ENCODE measurements at places on chromosomes 4 and X.

DNA sequence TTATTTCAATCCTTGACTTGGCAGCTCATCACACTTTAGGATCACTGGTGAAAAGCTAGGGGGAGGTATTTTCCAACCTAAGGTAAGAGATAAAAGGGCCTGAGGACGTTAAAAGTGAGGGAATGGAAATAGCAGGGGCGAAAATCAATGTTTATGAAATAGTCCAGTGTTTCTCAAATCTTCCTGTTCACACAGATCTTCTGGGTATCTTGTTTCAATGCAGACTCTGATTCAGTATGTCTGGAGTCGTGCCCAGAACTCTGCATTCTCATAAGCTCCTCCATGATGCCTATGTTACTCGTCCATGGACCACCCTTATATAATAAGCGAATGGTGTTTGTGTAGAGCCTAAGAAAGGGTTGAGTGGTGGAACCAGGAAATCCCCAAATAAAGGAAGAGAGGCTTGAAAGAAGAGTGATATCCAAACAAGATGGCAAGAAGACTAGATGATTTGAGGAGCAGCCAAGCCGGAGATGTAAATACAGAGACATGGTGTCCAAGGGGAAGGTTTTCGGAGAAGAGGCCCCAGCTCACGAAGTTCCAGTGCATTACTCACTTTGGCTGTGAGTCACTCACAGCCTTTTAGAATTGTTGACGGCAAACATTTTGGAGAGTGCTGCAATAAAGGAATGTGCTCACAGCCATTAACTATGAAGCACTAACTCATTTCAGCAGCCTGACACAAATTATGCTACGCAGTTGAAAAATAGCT is 215.6 kb upstream of the PPARGC1A start:
- DNase-seq, result no peak

DNA sequence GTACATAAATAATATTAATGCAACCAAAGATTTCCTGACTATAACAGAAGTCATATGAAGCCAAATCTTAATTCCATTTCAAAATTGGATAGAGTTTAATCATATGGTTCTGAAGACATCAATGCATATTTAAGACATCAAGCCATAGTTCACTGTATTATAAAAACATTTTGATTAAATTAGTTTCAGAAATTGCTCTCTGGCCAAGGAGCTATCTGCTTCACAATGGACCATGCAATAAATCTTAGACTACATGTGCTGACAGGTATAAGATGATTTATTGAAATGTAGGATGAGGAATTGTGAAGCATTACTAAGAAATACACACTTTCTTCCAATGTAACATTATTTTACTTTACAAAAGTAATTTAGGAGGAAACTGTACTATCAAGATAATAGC is 81.6 kb downstream of the MID1 start:
- DNase-seq, result no peak

GRCh38 chr4:168585168-168586091 is 88.6 kb downstream of the PALLD start:
- DNase-seq, result peak; percentile 13

- DNase-seq, result no peak
These were observed 44.1 kb downstream of the SLC39A8 start for GRCh38 chr4:102301167-102301566.

DNA sequence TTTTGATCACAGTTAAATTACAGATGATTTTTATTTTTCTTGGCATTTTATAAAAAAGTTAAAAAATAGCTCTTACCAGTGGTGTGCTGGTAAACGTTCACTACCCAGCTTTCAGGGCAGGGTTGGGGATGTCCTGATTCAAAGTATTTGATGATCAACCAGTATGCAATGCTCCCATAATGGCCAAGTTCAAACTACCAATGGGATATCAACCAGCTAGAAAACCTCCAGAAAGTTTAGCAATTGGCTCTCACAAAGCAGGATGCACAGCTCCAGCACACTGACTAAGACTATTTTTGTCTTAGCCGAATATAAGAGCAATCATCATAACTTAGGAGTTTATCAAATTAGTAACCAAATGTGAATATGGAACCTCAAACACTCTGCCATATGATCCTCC is 108.0 kb upstream of the PDE5A start:
- no peak for DNase-seq

GRCh38 chrX:139801397-139801813 is 93.4 kb upstream of the MCF2 start:
- no peak for DNase-seq

GRCh38 chr4:159416073-159416472 is 313.2 kb downstream of the RAPGEF2 start:
- DNase-seq, result no peak

DNA sequence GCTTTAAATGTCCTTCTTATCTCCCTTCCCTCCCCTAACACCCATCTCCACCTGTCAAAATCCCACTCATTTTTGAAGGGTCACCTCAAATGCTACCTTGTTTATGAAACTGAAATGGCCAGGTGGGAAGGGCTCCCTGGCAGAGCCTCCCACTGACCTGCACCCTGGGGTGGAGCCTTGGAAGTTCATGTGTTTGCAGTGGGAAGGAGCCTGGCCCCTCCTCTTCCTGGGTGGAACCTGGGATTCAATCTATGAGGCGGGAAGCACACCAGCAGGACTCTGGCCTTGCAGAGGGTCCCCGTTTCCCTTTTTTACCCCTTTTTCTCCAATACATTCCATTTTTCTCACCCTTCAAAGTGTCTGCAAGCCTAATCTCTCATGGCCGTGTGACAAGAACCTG is 197.4 kb downstream of the ENOX2 start:
- no peak for DNase-seq

- no peak for DNase-seq
These were observed 39.7 kb upstream of the SPRY1 start for GRCh38 chr4:123356921-123357320.

DNA sequence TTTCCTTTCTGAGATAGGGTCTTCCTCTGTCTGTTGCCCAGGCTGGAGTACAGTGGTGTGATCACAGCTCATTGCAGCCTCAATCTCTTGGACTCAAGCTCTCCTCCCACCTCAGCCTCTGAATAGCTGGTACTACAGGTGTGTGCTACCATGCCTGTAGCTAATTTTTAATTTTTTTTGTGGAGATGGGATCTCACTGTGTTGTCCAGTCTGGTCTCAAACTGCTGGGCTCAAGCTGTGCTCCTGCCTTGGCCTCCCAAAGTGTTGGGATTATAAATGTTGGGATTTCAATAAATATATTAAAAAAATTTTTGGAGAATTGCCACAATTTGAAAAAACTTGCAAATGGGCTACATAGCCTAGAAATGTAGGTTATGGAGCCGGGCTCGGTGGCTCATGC is 18.5 kb downstream of the RAPGEF2 start:
- no peak for DNase-seq

DNA sequence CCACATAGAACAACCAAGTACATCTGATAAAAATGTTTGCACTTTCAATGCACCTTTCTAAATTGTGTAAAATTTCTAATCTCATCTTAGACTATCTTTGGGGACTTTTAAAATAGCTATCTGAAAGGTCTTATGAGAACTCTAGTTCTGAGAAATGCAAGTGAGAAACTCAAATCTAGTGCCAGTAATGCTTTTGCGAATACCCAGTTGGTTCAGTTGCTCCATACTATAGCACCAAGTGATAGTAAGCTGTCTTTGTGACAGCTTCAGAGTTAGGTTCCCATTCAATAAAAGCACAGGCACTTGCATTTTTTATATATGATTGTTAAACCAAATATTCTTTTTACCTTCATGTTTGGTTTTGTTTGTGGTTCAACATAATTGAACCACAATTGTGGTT is 4.5 kb upstream of the ITM2A start:
- DNase-seq, result no peak

- DNase-seq, result no peak
These were observed 2183.2 kb upstream of the AGA start for GRCh38 chr4:179625406-179625805.

- DNase-seq, result no peak
These were observed 75.7 kb upstream of the ARHGAP24 start for GRCh38 chr4:85399270-85399669.

- DNase-seq, result no peak
These were observed 108.3 kb downstream of the AFAP1 start for GRCh38 chr4:7831330-7831729.

Measured in activated naive CD4-positive, alpha-beta T cell treated with anti-CD3 and anti-CD28 coated beads, Interleukin-2, amount 50 U/mL, for 16 hours (primary cell).